Left lung (tissue), 14 donors: ENCODE measurements at places on chromosomes 16 and 17. TPM values are rescaled to one million over a fixed set of nuclear protein-coding genes. Genes with fewer than 3 reads are reported as not detected.

DNA sequence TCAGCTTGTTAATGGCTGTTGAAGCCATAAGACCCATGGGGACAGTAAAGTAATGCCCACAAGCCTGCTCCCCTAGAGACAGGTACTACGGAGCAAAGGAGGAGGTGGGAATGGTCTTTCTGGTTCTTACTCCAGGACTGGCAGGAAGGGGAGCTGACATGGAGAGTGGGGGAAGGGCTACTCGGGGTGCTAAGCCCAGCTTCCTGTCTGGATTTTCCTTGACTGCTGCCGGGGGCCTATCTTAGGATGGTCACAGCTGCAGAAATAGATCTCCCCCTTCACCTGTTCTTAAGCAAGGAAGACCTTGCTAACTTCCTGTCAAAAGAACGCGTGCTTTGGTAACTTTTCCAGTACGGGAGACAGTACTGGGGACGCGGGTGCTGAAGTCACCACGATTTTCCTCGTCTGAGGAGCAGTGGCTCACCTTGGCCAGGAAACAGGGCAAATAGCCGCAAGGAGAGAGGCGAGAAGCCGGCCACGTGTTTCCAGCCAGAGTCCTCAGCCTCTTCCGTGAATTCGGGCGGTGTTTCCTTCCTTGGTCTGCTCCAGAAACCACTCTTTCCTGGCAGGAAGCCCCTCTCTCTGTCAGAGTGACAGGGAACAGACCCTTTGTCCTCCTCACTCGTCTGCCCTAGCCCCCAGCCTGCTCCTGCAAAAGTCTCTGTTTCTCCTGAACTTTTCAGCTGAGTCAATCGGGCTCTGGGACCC lies 656 bp upstream of the PRR29 start:
- DNase-seq: no peak

DNA sequence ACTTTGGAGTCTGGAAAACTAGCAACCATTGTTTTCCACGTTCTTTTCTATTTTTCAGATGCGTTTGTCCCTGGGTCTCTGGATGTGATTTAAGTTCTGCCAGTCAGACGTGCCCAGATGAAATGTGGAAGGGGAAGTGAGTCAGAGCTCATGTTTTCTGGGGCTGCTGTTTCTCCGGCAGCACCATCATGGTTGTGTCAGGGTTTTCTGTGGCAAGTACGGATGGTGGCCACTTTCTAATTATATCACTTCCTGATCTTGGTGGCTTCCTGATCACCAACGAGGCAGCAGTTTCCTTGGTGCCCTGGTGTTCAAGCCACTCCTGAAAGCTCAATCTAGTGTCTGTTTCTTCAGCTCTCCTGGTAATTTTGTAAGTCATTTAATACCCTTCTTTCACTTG lies 31.4 kb upstream of the PMFBP1 start:
- no peak for DNase-seq

DNA sequence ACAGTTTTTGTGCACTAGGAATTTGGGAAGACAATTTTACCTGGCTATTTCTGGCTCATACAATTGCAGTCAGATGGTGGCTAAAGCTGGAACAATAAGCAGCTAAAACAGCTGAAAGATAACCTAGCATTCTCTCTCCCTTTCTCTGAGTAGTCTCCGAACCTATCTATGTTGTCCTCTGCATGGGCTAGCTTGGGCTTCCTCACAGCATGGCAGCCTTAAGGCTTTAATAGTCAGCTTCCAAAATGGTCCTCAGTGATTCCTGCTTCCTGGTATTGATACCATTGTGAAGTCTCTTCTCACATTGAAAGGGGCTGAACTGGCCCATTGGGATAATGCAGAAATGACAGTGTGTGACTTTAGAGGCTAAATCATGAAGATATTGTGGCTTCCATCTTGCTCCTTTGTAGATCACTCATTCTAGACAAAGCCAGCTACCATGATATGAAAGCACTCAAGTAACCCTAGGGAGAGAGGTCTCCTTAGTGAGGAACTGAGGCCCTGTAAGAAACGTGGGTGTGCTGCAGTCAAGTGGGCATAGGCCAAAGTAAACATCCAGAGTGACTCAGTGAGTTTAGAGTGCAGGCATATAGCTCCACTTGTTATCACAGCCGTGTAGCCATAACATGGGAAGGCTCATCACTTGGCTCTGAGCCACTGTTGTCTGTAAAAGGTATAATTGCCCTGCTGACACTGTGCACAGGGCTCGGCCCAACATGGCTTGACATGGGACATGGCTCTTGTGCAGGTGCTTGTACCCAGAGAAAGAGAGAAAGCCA lies 5.5 kb upstream of the VKORC1 start:
- no peak for DNase-seq

- DNase-seq: no peak
Measured at GRCh38 chr17:4978726-4979125, 8.7 kb downstream of the CAMTA2 start.

DNA sequence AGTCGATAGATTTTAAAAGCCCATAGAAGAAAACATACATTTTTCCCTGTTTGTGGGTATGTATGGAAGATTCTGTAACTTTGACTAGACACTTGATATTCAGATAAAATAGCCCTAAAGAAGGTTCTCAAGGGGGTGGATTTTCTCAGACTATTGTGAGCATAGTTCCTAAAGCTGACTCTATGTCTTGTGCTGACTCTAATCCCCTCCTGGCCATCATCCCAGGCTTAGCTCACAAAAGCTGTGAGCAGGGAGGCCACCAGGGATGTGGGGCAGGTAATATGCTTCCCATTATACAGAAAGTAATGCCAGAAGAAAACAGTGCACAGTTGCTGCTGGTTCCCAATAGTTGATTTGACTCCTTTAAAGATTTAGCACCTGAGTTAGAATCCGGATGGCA lies 32.0 kb downstream of the CDH13 start:
- no peak for DNase-seq

GRCh38 chr17:6145946-6146345 lies 75.8 kb downstream of the WSCD1 start:
- no peak for DNase-seq

The DPEP3 gene
- not detected for polyA plus RNA-seq
